NCI-H2081 treated with DMSO at 0.1 percent for 48 hours (cell line): ENCODE measurements at places on chromosomes 12 and 14.

- DNase-seq = no peak
Observed at GRCh38 chr14:50741567-50741966, 73.5 kb upstream of the SAV1 start.

GRCh38 chr12:93514853-93515252, 47.5 kb downstream of the MRPL42 start:
- DNase-seq = no peak

GRCh38 chr14:79011091-79011919, 841.1 kb downstream of the NRXN3 start:
- DNase-seq = no peak

DNA sequence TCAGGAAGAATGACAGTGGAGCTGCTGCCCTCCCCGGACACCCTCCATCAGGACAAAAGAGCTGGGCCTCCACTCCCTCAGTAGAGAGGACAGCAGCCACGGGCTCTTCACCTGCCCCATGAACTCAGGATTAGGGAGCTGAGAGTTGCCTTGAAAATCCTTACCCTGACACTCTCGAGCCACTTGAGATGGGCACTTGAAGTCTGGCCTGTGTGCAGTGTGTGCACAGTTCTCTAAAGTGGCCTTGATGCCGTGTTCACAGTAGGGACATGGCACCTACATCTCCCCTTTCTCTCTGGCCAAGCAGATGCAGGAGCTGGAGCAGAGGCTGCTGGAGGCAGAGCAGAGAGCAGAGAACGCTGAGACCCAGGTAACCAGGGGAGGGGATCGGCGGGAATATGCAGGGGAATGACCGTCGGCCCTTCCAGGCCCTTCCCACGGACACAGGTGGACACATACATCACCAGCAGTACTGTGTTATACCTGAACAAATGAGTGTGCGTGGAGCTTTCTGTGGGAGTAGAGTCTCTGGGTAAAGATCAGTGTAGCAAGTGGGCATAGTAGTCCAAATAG, 22.5 kb downstream of the PLEKHH1 start:
- DNase-seq = no peak

DNA sequence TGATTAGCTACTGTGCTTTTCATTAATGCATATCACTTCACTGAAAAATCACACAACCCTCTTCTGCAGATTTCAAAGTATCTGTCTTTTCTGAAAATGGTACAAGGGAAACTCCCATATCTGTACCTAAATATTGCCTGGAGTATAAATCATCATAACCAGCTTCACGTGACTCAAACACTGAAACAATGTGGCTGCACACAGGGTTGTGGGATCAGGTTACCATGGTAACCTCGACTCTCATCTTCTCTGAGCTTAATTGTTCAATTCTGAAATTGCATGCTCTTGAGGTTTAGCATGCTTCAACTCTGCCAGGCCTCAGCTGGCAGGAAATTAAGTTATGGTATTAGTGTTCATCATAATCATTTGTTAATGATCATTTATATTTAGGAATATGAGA, 77.5 kb upstream of the CPSF6 start:
- no peak for DNase-seq

DNA sequence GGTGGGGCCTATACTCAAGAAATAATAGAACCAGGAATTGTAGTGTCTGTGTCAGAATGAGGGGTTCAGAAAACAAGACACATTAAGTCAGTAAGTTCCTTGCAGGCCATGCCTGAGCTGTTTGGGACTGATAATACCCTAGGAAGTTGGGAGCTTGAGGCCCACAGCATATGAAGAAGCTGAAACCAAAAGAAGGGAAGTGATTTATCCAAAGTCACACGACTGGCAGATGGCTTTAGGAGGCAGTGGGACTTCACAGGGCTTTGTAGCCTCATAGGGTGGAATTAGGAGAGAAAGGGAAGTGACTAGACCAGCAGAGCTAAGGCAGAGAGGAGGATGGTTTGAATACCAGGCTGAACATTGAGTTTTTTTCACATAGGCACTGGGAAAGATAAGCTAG, 56.6 kb upstream of the SRSF5 start:
- no peak for DNase-seq

- no peak for DNase-seq
Observed at GRCh38 chr12:47910486-47910885, 5.7 kb upstream of the VDR start.

DNA sequence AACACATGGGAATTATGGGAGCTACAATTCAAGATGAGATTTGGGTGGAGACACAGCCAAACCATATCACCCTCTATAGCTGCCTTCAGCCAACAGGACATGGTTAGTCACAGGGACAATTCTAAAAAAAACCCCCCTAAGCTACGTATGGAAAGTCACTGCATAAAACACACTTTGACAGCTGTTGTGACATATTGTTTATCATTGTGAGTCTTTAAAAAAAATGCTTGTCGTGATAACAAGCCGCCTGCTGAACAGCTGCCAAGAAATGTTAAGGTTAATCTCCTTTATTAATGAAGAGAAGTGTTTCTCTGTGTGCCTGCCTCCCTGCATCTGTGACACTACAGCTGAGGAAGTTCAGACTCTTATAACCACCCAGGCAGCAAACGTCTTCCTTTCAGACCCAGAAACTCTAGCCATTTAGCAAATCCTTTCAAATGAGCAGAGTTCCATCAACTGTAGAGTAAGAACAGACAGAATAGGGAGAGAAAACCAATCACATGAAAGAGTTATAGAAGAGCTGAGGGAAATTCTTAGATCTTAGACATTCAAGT, 1459.6 kb upstream of the TMEM132C start:
- no peak for DNase-seq

DNA sequence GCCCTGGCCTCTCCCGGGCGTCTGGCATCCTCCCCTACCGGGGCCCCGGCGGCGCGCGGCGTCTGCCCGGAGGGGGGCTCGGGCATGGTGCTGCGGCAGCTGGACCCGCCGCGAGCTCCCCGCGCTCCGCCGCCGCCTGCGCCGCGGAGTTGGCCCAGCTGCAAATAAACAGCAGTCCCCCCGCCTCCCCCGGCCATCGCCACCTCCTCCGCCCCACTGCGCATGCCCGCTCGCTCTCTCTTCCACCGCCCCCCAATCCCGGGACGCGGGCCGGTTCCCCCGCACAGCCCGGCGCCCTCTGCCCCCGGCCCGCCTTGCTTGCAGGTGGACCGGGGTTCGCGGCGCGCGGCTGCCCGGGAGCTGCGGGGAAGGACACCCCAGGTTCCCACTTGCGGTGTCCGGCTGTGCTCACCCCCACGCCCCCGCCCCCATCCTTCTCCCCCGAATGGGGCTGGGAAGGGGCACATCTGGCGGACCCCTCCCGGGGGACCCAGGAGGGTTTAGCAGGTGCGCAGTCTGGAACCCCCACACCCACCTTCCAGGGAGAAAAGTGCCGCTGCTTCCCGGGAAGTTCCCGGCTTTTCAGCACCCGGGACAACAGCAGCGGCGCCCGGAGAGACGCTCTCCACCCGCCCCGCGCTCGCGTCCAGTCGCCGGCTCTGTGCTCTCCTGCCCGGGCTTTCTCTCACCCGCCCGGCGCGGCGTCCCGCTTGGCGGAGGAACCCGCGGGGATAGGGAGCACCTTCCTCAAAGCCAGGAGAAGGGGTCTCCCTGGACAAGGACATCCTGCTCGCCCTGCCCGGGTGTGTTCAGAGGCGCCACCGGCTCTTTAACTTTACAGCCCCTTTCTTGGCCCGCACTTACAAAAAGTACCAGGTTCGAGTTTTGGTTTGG, at the start of gene TMTC1:
Gene TMTC1 (minus strand): TSS at position 170 of the 894 bp plus-strand sequence. CDS start 191 bp downstream, outside the sequence.
- no peak for DNase-seq

DNA sequence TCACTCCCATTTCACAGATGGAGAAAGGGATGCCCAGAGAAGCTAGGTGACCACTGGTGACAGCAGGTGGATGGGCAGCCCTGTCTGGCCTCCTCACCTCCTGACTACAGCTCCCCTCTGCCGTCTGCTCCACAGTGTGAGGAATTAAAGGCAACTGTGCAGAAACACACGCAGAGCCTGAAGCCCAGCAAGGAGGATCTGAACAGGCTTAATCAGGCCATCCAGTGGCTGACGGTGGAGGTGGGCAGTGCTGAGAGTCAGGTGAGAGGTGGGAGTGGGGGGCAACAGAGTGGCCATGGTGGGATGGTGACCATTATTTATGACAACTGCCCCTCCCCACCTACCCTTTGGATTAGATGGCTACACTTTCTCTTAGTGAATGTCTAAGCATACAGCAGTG, 1.2 kb downstream of the KRT86 start:
- DNase-seq = no peak

- DNase-seq = no peak
Observed at GRCh38 chr14:39006721-39007410, 96.2 kb downstream of the SEC23A start.

DNA sequence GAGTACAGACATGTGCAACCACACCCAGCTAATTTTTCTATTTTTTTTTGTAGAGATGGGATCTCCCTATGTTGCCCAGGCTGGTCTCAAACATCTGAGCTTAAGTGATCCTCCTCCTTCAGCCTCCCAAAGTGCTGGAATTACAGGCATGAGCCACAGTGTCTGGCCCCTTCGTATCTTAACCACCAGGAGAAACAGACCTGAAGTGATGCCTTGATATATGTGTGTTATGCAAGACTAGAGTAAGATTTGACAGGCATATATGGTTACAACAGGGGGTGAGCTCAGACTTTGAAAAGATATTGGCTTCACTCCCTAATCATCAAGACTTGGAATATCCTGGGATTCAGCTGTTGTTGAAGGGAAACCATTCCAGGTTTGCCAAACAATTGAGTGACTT, 10.7 kb upstream of the GALNT6 start:
- DNase-seq = no peak

GRCh38 chr14:73762375-73762822, 48.2 kb upstream of the PNMA1 start:
- DNase-seq = no peak

GRCh38 chr14:102905116-102906108, 17.1 kb upstream of the AMN start:
- DNase-seq = no peak

DNA sequence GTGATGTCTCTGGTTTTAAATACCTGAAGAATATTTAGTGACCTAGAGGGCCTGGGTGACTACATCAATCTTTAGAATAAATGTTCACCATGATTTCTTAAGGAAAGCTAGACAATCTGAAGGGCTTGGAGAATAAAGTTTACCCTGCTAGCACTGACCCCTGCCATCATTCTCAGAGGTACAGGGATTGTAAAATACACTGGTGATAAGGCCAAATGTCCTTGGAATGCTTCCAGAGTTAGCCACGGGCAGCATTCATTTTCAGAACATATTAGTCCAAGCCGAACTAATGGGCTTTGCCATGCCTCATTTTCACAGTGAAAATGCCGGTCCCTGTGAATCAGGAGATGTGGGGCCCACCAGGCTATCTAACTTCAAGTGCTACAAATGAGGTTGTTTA, 1381.7 kb upstream of the SEL1L start:
- DNase-seq = no peak

DNA sequence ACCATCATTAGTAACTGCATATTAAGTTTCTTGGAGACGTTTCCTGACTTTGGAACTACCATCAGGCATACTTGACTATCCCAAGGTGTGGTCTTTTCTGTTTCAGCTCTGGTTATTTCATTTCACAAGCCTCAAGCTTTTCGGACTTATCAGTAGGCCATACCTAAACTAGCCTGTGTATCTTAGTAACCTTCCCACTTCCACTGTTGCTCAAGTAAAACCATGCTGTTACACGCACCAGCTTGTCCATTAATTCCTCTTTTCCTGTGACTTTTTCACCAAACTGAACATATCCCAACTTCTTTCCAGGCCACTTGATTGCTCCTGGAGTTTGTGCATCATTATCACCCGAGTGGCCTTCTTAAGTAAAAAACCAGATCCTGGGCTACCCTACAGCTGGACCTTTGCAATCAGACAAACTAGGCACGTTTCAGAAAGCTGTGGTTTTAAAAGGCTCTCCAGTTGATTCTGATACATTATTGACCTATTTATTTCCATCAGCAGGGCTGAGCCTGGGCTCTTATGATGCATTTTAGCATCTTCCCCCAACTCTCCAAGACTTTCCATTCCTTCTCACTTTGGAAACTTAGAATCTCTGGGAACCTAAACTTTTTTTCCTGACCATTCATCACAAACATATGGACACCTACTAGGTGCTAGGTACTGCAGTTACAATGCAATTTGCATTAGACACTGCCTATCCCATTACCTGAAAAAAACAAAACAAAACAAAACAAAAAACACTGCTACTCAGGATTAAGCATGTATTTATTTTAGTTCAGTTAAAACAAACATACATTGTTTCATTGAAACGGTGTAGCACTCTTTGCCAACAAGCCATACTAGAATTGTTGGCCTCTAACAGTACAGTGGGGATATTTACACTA, 14.9 kb downstream of the SLC38A2 start:
- no peak for DNase-seq

DNA sequence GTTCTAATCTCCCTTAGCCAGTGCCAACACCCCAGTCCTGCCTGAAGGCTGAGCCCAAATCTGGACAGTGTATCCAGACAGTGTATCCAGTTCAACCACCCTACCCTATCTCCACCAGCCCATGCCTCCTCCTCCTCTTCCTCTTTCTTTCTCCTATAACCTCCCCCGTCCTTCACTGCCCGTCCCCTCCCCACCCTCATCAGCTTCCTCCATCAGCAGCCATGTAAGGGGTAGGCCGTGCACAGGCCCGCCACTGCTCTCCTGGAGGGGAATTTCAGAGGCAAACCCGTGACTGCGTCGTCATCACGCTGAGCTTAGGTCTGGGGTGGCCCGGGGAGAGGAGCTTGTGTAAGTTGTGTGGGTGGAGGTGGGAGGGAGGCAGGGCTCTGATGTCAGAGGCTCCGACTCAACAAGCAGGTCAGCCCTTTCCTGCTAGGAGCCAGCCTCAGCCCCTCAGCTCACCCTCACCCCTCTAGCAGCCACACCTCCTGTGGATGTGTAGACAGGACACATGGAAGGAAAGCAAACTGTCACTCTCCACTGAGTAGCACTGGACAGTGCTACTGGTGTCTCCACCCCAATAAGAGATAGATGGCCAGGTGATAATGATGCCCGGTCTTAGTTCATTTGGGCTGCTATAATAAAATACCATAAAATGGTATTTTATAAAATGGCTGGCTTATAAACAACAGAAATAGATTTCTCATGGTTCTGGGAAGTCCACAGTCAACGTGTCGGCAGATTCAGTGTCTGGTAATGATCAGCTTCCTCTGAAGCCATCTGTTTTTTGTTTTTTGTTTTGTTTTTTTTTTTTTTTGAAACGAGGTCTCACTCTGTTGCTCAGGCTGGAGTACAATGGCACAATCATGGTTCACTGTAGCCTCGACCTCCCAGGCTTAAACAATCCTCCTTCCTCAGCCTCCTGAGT, 50.5 kb downstream of the IRF2BPL start:
- no peak for DNase-seq

DNA sequence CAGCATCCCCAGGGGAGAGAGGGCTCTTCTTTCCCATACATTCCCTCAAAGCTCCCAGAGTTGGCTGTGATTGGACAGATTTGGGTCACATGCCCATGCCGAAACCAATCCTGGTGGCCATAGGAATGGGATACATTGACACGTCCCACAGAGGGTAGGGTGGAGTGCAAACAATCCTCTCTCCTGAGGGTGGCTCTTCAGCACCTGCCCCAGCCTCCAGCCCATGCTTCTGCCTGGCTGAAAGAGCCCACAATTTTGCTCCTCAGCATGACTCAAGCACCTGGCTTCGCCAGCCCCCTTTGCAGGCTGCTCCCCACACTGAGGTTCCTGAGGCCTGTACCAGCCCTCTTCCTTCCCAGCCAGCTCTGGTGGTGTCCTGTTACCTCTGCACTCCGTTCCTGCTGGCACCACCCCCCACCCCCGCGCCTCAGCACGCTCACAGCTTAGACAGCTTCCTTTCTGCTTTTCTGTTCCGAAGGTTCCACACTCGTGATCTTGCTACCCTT, 71.7 kb downstream of the CCDC92 start:
- no peak for DNase-seq

- DNase-seq = no peak
Observed at GRCh38 chr14:88559852-88560251, 3.0 kb upstream of the ZC3H14 start.
